SJSA1 (cell line): ENCODE measurements at places on chromosomes 7 and 10. TPM values are rescaled to one million over a fixed set of nuclear protein-coding genes. Genes with fewer than 3 reads are reported as not detected.

The PAPOLB gene
- not detected in 2 replicates for total RNA-seq

The BRI3 gene
- total RNA-seq = 19.3 and 30.2 TPM in 2 replicates

DNA sequence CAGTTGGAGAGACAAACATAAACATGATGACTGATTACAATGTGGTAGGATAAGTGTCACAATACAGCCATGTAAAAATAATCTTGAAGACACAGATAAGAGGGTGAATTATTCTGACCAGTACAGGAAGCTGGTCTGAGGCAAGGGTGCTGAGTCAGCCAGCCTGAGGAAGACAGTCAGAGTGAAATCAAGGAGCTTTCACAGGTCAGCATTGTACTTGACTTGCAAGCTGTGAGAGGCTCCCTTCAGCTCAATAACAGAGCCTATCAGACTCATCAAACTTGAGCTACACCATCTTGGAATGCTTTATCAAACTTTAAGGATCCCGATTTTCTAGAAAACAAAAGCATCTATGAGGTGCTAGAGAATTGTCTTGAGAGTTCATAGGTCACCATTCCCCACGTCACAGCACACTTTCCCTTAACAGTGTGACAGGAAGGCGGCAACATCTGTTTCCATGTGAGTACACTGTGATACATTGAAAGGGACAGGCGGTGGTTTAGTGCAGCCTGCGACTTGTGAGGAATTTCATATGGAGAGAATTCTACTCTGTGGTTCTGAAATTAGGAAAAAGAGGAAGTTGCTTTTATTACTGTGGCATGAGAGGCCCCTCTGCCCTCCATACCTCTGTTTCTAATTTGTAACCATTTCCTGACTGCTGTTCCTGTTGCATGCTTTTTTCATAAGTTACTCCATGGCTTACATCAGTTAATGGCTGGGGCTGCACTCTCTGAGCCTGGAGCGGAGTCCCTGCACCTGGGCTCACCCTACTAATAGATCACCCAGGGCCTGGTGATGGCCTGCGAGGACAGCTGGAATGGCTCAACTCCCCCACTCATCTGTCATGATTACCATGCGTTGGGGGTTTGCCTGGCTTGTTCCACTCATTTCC is 417.1 kb downstream of the SUGCT start:
- DNase-seq = no peak

DNA sequence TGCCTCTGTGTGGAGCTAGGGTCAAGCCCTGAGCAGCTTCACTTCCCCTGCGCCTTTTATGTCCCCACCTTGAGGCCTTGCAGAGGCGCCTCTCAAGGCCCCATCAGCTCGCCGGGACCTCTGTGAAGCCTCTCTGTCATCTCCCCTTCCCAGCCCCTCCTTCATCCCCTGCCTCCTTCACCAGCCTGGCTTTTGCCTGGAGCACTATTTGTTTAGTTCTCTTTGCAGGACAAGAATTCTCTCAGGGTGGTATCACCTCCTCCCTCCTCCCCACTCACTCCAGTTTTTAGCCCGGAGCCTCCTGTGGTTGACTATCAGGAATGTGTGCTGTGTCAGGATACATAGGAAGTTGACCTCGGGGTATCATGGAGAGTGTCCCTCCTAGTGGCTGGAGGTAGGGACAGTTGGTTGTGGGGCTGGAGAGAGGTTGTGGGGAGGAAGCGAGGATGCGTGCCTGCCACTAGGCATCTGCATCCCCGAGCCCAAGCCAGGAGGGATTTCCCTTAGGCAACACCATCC is 89.8 kb upstream of the ANLN start:
- peak; percentile 94 for DNase-seq

- DNase-seq = no peak
Observed at GRCh38 chr7:27965650-27966049, 214.9 kb downstream of the JAZF1 start.

- DNase-seq = no peak
Observed at GRCh38 chr10:71083716-71083975, 128.7 kb upstream of the UNC5B start.
